GM06990 (cell line): ENCODE measurements at places on chromosomes 1 and 21.

DNA sequence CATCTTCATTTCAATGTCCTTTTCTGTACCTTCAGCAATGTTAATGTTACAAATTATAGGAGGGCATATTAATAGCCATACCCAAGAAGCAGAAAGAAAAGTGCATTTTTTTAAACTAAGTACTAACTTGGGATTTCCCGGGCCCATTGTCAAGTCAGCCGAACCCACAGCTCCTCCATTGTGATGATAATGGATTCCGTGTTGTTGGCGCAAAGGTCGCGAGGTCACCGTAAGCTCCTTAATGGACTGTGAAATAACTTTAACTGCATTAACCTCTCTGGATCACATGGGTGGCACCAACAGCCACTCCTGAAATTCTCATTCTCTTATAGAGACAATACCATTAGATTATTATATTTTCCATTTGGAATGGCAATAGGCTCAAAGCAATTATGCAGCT, 250.6 kb upstream of the RRP15 start:
- DNase-seq = no peak

GRCh38 chr1:70348399-70349165, 5.9 kb downstream of the ANKRD13C start:
- no peak for DNase-seq

- no peak for DNase-seq
Measured at GRCh38 chr1:239587066-239587465, 200.7 kb downstream of the CHRM3 start.

GRCh38 chr1:64000021-64000420, 203.4 kb upstream of the UBE2U start:
- DNase-seq = no peak

DNA sequence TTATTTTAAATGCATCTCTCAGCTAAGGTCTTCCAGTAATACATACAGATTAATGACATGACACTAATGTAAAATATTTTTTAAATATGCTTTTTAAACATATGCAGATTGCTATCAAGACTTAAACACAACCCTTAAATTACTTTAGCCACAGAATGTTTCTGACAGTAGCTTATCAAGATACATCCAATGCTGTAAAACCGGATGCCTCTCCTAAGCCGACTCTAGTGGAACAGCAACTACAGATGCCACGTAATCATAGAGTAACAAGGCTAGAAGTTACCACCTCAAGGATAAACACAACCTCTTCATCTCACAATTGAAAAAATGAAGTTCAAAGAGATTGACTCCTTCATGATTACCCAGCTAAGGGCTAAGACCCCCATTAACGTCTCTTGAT, 68.4 kb downstream of the ZZZ3 start:
- no peak for DNase-seq

GRCh38 chr1:72498371-72498770, 216.0 kb upstream of the NEGR1 start:
- no peak for DNase-seq

DNA sequence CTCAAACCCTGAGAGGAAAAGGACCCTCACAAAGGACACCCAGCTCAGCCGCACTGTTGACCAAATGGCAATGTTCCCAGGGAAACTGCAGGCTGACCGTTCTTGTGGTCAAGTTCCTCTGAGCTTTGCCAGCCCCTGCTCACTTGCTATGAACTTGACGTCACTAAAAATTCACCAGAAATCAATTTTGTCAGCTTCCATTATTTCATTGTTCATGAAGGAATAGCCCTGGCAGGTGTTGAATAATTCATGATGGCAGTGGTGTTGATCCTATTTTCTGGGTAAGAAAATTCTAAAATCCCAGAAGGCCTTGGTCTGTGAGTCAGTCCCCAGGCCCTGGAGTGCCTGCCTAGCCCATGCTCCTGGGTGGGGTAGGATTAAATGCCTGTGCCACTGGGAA, 318.9 kb downstream of the ZNF326 start:
- no peak for DNase-seq

GRCh38 chr1:89203166-89203565, 4.4 kb upstream of the GBP4 start:
- DNase-seq = no peak

- no peak for DNase-seq
Measured at GRCh38 chr1:16026723-16027484, 5.1 kb downstream of the CLCNKA start.

DNA sequence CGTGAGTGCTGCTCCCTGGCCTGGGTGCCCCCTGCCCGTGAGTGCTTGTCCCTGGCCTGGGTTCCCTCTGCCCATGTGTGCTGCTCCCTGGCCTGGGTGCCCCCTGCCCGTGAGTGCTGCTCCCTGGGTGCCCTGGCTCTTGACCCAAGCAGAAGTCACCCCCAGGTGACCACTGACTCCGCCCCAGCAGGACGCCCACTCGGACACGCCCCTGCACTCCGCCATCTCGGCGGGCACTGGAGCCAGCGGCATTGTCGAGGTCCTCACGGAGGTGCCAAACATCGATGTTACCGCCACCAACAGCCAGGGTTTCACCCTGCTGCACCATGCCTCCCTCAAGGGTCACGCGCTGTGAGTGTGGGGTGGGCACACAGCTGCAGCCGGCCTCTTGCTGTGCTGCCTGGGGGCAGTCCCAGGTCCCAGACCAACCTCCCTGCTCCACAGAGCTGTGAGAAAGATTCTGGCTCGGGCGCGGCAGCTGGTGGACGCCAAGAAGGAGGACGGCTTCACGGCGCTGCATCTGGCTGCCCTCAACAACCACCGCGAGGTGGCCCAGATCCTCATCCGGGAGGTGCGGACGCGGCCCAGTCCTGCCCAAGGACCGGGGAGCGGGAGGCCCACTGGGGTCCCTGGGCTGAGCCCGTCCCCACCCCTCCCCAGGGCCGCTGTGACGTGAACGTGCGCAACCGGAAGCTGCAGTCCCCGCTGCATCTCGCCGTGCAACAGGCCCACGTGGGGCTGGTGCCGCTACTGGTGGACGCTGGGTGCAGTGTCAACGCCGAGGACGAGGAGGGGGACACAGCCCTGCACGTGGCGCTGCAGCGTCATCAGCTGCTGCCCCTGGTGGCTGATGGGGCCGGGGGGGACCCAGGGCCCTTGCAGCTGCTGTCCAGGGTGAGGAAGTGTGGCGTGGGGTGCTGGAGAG, 3.9 kb upstream of the MMP23B start:
- peak; percentile 30 for DNase-seq

- no peak for DNase-seq
Measured at GRCh38 chr1:17860812-17861211, 105.7 kb downstream of the ACTL8 start.

DNA sequence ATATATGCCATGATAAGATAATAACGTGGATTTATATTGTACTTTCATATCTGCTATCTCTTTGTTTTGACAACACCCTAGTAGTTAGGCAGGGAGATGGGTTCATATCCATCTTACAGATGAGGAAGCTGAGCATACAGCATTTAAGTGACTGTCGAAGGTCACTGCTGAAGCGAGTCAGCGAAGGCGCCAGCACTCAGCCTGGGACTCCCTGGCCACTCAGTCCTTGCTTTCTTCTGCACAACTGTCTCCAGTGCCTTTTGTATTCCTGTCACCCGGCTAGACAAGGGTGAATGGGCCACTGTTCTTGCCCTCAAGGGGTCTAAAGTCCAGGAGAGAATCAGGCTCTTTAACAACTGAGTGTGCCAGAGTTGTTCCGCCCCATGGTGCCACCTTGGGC, 3.1 kb downstream of the ARHGEF10L start:
- no peak for DNase-seq

DNA sequence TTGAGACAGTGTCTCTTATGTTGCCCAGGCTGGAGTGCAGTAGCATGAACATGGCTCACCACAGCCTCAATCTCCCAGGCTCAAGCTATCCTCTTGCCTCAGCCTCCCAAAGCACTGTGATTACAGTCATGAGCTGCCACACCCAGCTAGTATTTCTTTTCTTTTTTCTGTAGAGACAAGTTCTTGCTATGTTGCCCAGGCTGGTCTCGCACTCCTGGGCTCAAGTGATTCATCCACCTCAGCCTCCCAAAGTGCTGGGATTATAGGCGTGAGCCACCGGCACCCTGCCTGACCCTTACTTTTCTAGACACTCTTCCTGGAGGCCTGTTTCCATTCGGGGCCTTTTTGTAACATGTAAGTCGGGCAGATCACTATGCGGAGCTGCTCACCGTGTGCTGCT, 30.1 kb upstream of the SRP9 start:
- DNase-seq = no peak

GRCh38 chr1:41791667-41792484, 126.8 kb downstream of the HIVEP3 start:
- no peak for DNase-seq

DNA sequence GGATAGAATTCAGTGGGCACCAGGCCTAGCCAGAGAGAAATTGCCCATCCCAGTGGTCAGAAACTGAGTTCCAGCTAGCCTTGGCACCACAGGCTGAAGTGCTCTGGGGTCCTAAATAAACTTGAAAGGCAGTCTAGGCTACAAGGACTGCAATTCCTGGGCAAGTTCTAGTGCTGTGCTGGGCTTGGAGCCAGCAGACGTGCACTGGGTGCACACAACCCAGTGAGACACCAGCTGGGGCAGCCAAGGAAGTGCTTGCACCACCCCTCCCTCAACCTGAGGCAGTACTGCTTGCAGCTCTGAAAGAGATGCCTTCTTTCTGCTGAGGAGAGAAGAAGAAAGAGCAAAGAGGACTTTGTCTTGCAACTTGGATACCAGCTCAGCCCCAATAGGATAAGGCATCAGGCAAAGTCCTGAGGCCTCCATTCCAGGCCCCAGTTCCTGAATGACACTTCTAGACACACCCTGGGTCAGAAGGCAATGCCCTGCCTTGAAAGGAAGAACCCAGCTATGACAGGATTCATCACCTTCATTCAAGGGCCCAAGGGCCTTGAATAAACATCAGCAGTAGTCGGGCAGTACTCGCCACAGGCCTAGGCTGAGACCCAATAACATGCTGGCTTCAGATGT, 55.1 kb downstream of the OVGP1 start:
- no peak for DNase-seq

- no peak for DNase-seq
Measured at GRCh38 chr1:3654549-3655281, 2.4 kb downstream of the TP73 start.

- DNase-seq = no peak
Measured at GRCh38 chr1:183259924-183260323, 73.9 kb downstream of the LAMC2 start.

GRCh38 chr1:27884006-27884954, 11.9 kb downstream of the THEMIS2 start:
- peak; percentile 71 for DNase-seq

DNA sequence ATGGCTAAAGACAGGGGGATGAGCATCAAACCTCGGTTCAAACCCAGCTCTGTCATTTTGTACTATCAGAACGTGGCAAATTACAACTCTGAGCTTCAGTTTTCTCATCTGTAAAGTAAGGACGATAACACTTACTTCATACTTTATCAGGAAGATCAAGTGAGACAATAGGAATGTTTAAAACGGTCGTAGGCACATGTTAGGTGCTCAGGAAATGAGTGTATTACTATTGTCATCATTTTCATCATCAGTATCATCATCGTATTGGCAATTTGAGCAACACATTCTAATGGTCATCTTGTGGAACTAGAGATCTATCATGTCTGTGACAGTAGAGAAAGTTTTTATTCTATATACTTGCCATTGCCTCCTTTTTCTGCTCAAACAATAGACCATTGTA, 22.1 kb upstream of the GADD45A start:
- no peak for DNase-seq

DNA sequence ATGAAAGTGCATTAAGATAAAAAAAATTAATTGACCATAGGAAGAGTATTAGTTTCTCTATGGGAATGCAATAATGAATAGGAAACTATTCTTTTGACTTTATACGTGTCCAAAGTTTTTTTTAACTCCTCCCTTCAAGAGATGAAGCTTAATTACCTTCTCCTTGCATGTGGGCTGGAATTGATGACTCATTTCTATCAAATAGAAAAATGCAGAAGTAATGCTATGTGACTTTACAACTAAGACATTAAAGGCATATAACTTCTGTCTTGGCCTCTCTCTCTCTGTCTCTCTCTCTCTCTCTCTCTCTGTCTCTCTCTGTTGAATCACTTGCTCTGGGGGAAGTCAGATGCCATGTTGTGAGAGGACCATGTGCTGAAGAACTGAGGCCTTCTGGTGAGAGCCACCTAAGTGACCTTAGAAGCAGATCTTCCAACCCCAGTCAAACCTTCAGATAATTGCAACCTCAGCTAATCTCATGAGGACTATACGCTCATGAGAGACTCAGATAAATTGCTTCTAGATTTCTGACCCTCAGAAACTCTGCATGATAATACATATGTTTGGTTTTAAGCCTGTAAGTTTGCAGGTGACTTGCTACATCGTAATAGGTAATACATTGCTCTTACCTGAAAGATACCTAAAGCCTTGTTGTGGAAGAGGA, 414.2 kb downstream of the KCNT2 start:
- no peak for DNase-seq

DNA sequence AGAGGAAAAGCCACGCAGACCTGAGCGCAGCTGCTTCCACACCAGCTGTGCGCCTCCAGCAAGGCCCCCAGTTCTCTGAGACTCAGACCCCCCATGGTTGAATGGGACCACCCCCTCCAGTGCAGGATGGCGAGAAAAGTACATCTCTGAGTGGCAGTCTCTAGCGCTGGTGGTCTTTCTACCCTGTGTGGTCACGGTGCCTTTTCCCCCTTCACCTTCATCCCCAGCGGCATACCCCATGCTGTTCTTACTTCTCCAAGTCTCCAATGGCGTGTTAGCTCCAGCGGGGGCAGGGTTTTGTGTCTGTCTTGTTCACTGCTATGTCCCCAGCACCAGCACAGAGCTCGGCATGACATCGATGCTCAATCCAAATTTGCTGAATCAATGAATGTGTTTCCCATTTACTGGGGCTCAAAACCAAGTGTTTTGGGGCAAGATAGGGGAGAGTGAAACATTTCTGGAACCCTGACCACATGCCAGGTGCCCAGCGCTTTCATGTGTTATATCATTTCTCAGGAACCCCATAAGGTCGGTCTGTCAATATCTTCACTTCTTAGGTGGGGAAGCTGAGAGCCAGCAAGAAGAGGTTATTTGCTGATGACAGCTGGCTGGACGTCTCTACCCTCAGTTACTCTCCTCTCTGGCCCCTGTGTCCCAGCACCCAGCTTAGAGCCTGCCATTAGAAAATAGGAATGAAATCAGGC, 959 bp upstream of the SDC3 start:
- DNase-seq = no peak

- DNase-seq = peak; percentile 49
Measured at GRCh38 chr1:111192658-111193519, 7.6 kb downstream of the DENND2D start.

DNA sequence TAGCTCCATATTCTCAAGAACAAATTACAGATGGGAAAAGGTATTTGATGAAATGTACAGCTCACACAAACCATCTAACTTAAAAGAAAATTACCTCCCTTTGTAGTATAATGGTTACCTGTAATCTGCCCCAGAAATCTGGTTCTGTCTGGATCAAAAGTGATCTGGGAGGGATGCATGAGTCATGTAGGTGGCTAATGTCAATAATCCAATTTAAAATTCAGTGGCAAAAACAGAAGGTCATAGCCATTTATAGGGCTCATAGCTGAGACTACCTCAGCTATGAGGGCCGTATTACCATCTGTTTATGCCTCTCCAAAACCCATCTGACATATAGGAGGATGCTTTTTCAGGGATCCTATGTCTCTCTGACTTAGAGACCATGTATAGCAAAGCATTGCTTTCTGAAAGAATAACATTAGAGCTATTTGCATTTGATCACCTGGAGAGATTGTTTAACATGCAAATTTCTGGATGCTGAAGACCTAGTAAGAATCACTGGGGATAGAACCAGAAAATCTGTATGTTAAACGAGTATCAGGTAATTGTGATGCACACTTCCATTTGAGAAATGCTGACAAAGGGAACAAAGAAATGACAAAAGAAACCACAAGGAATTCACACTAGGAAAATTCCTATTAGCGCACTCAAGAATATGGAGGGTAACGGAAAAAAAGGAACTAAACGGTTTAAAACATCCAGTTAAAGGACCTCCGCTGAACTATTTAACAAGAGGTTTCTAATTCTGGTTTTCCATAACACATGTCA, 17.6 kb downstream of the PAXBP1 start:
- DNase-seq = no peak
